ENCODE measurements at places on chromosomes 16 and 17.

- no peak for DNase-seq
Observed at GRCh38 chr17:29918016-29918415, 12.0 kb downstream of the SSH2 start.

GRCh38 chr16:10083301-10083700, 98.9 kb downstream of the GRIN2A start:
- DNase-seq = no peak

DNA sequence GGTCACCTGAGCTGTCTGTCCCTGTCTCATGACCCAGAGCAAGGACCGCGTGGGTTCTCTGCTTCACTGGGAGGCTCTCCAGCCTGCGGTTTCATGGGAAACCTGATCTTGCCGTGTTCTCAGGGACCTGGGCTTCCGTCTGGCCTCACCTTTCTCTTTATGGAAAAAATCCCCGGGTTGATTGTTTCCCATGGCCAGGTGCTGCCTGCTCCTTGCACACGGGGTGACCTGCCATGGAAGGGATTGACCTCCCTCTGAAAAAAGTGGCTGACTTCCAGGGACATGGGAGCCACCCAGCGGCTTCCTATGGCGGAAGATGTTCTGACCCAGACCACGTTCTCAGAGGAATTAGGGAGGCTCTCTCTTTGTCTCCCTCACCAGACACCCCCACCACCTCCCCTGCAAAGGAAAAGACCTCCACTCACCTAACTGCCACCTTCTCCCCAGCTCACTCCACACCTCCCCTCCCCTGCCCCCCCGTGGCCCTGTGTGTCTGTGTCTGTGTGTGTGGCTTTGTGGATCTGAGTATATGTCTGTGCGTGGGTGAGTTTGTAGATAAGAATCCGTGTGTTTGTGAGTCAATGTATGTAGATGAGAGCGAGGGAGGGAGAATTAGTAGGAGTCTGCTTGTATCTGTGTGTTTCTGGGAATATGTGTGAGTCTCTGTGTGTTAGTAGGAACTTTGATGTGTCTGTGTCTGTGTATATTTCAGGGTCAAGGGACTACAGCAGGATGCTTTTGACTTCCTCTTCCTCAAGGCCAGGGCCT, 154.6 kb downstream of the NTN1 start:
- DNase-seq = no peak

GRCh38 chr17:77676237-77676661, 282.3 kb upstream of the TNRC6C start:
- DNase-seq = no peak

- DNase-seq = no peak
Observed at GRCh38 chr17:10661437-10661836, 4.3 kb upstream of the MYH3 start.

DNA sequence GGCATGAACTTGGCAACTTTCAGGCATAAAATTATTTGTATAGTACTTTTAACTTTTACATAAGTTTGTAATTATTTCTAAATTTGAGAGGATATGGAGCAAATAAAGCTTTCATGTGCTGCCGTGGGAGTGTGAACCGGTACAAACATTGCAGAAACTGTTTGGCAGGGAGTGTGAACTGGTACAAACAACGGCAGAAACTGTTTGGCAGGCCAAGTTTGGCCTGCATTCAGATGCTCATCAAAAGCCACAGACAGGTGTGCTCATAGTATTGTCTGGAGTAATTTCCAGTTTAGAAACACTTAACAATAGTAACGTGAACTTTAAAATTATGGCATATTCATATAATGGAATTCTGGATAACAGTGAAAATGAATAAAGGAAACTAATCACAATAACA, 73.8 kb upstream of the ATP2A3 start:
- no peak for DNase-seq

DNA sequence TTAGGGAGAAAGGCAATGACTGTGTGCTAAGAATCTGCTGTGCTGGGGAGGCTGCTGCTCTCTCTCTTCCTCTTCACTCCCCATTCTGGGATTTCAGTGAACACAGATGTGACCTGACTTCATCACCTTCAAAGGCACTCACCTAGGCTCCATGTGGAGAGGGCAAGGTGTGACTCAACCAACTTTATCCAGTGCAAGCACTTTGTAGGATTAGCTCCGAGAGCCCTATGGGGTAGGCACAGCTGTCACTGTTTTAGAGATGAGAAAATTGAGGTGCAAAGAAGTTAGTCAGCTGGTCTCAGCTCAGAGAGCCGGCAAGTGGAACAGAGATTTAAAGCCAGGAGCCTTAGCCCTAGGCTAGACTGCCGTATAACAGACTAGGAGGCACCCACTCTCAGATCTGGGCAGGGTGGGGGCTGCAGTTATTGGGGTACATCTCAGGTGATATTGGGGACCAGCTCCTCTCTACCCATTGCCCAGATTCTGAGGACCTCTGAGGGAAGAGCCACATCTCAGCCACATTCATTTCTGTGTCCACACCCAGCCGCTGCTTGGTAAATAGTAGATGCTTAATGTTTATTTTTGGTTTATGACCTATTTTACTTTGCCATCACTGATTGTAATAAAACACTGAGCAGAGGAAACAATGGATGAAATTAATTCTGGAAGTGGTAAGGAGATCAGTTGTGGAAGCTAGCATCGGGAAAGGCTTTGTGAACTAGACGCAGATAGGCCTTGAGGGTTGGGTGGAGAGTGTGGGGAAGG, 138.8 kb downstream of the CCDC182 start:
- DNase-seq = no peak

GRCh38 chr17:34843682-34844081, 117.6 kb downstream of the CCT6B start:
- DNase-seq = no peak

DNA sequence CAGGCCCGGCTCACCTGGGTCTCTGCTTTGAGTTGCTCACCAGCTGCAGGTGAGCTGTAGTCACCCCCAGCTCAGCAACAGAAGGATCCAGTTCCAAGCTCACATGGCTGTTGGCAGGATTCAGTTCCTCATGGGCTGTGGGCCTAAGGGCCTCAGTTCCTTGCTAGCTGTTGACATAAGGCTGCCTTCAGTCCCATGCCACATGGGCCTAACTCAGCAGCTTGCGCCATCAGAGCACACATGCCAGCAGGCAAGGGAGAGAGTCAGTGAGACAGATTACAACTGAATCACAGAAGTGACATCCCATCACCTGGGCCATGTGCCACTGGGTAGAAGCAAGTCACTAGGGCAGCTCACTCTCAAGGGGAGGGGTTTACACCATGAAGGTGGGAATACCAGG, 24.7 kb downstream of the PSMD7 start:
- no peak for DNase-seq

- DNase-seq = no peak
Observed at GRCh38 chr17:49022391-49022941, 25.3 kb downstream of the IGF2BP1 start.

DNA sequence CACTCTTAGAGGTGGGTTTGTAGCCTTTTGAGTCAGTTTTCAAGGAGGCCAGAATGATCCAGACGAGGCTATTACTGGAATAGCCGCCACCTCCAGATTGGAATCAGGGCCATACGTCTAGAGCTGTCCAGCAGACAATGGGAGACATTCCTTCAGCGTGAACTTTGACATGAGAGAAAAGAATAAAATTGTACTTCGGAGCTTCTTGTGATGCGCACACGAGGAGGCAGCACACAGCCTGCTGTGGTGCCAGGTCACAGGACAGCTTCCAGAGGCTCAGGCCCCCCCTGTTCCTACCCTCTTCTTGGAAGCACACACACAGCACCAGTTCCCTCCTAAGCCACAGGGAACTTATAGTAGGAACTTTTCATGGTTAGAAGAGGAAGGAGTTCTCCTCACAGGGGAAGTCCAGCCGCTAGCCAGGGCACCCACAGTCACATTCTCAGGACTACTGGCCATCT, 81.0 kb downstream of the VPS53 start:
- DNase-seq = no peak

- DNase-seq = no peak
Observed at GRCh38 chr16:59604354-59604753, 870.2 kb upstream of the GOT2 start.

GRCh38 chr17:51778842-51779241, 379.7 kb downstream of the CA10 start:
- no peak for DNase-seq

GRCh38 chr17:43365356-43365755, 33.4 kb upstream of the ARL4D start:
- DNase-seq = no peak

- DNase-seq = no peak
Observed at GRCh38 chr16:23868136-23868535, 32.4 kb downstream of the PRKCB start.

DNA sequence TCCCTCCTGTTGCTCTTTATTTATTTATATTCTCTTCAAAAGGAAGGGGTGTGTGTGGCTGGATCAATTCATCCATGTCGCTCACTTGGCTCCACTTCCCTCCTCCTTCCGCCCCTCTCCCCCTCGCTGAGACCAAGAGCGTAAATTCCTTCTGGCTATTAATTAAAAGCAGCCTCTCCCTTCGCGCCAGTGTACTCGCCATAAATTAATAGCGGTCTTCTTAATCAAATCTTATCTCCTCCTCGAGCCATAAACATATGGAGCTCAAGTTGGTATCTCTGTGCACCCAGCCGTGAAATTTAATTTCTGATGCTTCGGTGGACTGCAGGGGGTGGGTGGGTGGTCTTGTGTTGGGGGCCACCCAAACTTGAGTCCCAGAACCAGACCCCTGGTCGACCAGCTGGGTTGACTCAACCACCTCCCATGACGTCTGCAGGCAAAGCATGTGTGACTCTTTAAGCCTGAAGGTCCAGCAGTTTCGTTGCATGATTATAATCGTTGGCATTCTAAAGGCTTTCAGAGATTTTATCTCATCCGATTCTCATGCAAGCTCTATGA, 57.9 kb downstream of the SDK2 start:
- DNase-seq = no peak

DNA sequence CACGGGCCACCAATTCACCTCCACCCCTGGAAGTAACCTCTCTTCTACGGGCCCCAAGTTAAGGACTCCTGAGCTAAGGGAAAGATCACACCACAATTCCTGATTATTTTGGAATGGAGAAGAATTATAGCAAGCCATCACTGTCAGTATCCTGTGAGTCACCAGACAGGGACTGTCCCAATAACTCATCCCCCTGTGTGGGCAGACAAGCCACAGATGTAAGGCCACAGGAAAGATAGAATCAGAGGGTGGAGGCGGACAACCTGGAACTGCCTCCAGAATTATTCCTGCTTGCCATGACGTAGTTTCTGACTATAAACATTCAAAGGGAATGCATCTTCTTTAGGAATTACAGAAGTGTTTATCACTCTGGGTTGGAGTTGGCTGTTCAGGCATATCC, 5.8 kb upstream of the MYO1D start:
- no peak for DNase-seq

GRCh38 chr17:76935331-76935730, 67.1 kb downstream of the MGAT5B start:
- no peak for DNase-seq

- DNase-seq = no peak
Observed at GRCh38 chr16:78930561-78930960, 670.0 kb downstream of the MAF start.

DNA sequence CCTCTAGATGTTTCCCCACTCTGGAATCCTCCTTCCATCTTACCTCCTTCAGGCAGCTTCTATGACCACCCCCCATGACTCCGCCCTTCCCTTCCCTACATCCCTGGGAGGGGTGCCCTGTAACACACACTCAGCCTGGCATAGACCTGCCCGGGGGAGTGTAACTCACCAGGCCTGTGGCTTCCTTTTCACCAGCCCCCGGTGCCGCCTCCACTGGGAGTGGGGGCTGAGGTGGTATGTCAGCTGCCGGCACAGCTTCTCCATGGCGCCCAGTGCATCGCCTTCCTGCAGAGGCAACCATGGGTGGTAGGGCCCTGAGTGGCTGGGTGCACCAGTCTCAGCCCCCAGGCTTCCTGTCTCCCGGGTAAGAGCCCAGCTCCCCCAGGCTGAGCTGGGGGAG, 32.3 kb downstream of the TRPV2 start:
- DNase-seq = no peak

DNA sequence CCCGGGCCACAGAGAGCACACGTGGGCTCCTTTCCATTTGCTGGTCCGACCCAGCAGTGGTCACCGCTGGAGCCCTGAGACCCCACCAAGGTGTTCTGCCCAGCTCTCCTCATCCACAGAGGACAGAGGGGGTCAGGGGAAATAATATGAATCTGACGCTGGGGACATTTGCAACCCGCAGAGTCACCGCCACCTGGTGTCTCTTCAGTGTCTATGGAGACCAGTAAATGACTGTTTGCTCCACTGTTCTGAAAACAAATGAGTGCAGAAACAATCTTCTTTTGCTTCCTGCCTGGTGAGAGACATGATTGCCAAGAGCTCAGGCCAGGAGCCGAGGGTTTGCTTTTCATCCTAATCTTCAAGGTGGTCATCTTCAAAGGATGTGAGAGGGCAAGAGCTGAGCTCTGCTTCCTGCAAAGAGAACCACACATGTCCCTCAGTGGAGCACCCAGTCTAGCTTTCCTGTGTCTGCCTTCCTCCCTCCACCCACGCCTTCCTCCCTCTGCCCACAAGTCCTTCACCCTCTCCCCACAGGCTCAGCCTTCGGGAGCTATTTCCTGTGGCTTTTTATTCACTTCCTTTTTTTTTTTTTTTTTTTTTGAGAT, 14.7 kb upstream of the KLHDC4 start:
- DNase-seq = peak; percentile 30

DNA sequence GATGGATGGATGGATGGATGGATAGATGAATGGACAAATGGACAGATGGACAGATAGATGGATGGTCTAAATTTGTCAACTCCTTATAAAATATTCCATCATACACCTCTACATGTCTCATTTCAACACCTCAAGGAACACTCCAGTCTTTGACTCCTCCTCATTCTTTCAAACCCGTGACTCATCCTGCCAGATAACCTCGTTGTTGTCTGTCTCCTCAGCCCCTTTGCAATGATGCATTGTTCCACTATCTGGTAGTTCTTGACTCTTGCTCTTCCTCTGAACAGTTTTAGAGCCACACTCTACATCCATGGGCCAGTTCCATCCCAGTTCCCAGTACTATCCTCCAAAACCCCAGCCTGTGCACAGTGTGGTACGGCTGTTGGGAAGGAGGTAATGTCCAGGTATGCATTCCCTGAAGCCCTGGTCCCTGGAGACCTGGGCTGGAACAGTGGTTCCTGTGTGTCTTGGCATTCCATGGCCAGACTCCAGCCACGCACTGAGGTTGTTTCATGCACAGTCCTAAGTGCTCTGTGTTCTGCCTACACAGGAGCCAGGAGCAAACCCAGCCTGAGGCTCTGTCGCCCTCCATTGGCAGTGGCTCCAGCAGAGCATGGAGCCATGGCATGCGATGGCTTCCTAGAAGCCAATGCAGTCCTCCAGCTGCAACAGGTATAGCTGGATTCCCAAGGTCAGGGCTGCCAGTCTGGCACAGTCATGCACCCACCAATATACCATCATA, 105.7 kb downstream of the C17orf67 start:
- no peak for DNase-seq

- DNase-seq = no peak
Observed at GRCh38 chr17:76654408-76654807, 10.9 kb upstream of the ST6GALNAC1 start.

DNA sequence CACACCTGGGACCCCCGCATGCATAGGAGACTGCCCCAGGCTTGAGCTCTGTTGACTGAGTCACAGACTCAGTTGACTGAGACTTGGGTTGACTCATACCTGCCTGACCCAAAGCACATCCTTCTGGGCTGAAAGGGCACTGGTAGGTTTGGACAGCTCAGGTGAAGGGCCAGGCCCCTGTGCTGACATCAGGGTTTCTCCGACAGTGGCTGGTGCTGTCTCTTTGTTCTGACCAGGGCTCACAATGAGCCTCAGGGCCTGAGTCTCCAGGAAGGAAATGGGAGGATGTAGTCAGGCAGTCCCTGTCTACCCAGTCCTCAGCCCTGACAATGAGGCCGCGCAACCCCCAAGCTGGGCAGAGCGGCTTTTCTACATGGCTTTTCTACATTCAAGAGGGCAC, 6.5 kb downstream of the SPNS2 start:
- DNase-seq = no peak

GRCh38 chr16:72066747-72067146, 3.7 kb downstream of the HPR start:
- no peak for DNase-seq

All from activated T-cell treated with anti-CD3 and anti-CD28 coated beads, Interleukin-2, amount 50 U/mL, for 4 hours (primary cell).